Activated T-helper 9 cell treated with anti-CD3 and anti-CD28 coated beads, Interleukin-2, amount 50 U/mL, for 16 hours (primary cell): ENCODE measurements at places on chromosomes 6 and 20.

- no peak for DNase-seq
Observed at GRCh38 chr20:64080813-64081623, 1.1 kb downstream of the OPRL1 start.

- no peak for DNase-seq
Observed at GRCh38 chr6:1916334-1917070, 306.8 kb downstream of the FOXC1 start.

DNA sequence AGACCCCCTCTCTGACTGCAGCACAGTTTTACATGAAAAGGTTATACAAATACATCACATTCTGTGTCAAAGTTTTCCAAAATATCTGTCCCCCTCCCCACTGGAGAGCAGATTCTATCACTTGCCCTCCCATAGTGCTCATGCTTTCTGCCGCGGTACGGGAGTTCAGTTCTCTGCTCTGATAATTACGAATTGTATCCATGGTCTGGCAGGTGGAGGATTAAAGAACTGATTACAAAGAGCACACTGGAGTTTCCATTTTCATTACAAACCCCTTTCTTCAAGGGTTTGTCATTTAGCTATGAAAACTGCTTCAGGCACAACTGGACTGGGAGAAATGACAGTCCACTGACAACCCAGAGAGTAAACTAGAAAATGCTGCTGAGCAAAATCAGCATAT lies 166.0 kb downstream of the PDSS2 start:
- no peak for DNase-seq

- DNase-seq, result no peak
Observed at GRCh38 chr20:38729767-38730166, 5.5 kb downstream of the SLC32A1 start.

- no peak for DNase-seq
Observed at GRCh38 chr6:153058909-153059308, 56.4 kb upstream of the MTRF1L start.

GRCh38 chr6:82178759-82179112 lies 68.8 kb downstream of the IBTK start:
- no peak for DNase-seq

DNA sequence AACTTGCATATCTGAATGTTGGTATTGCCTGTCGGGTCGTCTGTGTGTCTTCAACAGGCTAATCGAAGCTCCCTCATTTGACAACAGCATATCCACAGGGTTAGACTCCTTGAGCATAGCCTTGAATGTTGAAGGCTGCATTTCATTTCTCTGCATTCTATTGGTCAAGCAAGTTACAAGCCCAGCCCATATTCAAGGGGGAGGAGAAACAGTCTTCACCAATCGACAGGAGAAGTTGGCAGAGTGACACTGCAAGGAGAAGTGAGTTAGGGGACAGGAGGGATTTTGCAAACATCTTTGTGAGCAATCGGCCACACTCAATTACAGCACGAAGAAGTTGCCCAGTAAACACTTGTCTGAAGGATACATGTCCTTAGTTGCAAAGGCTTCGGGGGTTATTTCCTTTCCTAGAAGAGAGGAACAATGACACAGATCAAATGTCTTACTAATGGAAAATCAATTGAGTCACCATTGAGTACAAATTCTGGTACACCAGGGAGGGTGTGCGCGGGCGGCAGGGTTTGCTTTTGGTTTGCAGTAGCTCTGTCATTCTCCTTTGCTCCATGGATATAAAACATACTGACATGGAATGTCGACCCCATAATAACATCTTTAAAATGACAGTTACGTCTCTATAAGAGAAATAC lies 60.6 kb upstream of the NT5E start:
- DNase-seq, result no peak

DNA sequence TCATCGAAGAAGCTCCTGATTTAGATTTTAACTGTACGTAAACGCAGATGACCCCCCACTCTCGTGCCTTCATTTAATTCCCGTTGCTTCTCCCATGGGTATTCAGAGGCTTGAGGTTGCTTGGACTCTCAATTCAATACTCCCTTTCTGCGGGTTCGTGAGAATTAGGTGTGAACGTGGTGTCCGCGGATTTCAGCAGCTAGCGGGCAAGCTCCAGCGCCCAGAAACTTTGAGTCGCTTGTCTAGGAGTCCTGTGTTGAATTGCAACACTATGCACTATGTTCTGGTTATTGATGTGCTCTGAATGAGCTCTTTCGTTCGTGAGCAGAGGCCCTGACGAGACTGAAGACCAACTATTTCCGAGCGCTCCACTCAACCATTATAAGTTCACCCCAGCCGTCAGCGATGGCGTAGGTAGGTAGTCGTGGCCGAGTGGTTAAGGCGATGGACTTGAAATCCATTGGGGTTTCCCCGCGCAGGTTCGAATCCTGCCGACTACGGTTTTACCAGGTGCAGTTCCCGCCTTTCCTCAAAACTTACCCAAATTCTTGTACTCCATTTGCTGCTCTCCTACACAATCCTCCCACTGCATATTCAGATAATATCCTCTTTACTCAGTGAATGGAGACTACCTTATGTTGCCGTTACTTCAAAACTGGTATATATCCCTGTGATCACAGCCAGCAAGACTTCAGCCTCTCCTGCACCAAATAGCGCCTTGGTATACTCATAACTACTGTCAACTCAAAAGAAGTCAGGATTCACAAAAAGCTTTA lies 72.6 kb upstream of the ZNF184 start:
- no peak for DNase-seq

DNA sequence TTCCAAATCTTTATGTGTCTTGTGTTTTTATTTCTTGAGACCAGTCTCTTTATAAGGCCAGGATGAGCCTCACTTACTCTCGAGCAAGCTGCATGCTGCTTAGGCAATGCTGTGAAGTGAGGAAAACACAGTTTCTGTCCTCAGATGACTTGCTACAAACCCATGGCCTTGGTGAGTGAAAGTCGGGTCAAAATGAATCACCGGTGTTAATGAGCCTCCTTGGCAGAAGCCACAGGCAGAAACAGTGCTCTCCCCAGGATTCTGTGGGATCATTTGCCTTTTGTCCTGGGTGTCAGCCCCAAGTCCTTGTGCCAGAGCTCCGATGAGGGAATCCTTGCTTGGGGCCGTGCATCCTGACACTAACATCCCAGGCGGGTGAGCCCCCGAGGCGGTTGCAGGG lies 482.5 kb downstream of the QKI start:
- DNase-seq, result no peak

- no peak for DNase-seq
Observed at GRCh38 chr20:39112178-39112743, 150.1 kb downstream of the DHX35 start.

GRCh38 chr20:46701556-46701955 lies 7.9 kb upstream of the SLC2A10 start:
- DNase-seq, result no peak

- no peak for DNase-seq
Observed at GRCh38 chr6:92364948-92365541, 1054.3 kb downstream of the EPHA7 start.

DNA sequence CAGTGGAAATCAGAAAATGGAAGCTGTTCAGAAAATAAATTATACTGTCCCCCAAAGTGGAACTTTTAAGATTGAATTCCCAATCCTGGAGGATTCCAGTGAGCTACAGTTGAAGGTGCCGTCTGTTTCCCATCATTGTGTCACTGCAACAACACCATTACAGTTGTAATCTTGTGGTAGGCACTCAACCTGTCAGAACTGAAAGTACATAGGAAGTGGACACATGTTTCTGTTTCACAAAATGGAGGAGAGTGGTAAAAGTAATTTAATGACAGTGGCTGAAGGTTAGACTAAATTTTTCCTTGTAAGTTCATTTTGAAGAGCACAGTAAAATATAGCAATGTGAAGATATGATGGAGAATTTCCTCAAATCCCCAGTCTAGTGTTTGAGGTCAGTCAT lies 70.0 kb downstream of the CD109 start:
- no peak for DNase-seq
